ENCODE measurements at places on chromosomes 13 and 19. TPM values are rescaled to one million over a fixed set of nuclear protein-coding genes. Genes with fewer than 3 reads are reported as not detected.

The BLVRB gene
- total RNA-seq = 5.2 TPM

The GJB2 gene
- total RNA-seq = 0.25 TPM

The DKKL1 gene
- total RNA-seq = not detected

The TMEM38A gene
- total RNA-seq = not detected

The RFPL4A gene
- total RNA-seq = not detected

The SMG9 gene
- 34.7 TPM for total RNA-seq

The TPTE2 gene
- not detected for total RNA-seq

The DACT3 gene
- 0.11 TPM for total RNA-seq

The ZNF793 gene
- total RNA-seq = 2.3 TPM

The ZFR2 gene
- 0.82 TPM for total RNA-seq

The SOHLH2 gene
- total RNA-seq = not detected

The SHISA7 gene
- total RNA-seq = not detected

The SOX21 gene
- not detected for total RNA-seq

The PDX1 gene
- not detected for total RNA-seq

The USHBP1 gene
- not detected for total RNA-seq

The PSG1 gene
- total RNA-seq = not detected

The NR1H2 gene
- 261 TPM for total RNA-seq

The BIVM gene
- 3.4 TPM for total RNA-seq

The GFY gene
- total RNA-seq = not detected

The PEX11G gene
- not detected for total RNA-seq

The WDR88 gene
- not detected for total RNA-seq

The CLEC4G gene
- not detected for total RNA-seq

The CGB5 gene
- total RNA-seq = not detected

The TRAPPC6A gene
- 32.0 TPM for total RNA-seq

The FOXA3 gene
- not detected for total RNA-seq

The YJEFN3 gene
- total RNA-seq = 4.4 TPM

The NPHS1 gene
- not detected for total RNA-seq

The N4BP2L1 gene
- total RNA-seq = 47.5 TPM

The GPR12 gene
- not detected for total RNA-seq

The ZNF30 gene
- total RNA-seq = 0.84 TPM

The TMEM238 gene
- total RNA-seq = 14.3 TPM

The TEX29 gene
- 1.0 TPM for total RNA-seq

The ITGBL1 gene
- total RNA-seq = not detected

The ZNF835 gene
- 1.1 TPM for total RNA-seq

The MUC16 gene
- under 0.01 TPM for total RNA-seq

The TSSK6 gene
- total RNA-seq = 5.5 TPM

The SPRED3 gene
- 1.7 TPM for total RNA-seq

The ZNF791 gene
- total RNA-seq = 102 TPM

The DLL3 gene
- not detected for total RNA-seq

The C19orf85 gene
- total RNA-seq = not detected

The S1PR5 gene
- total RNA-seq = 0.92 TPM

The ARL11 gene
- 0.11 TPM for total RNA-seq

The KASH5 gene
- total RNA-seq = not detected

The ZNF177 gene
- total RNA-seq = not detected

The ZNF865 gene
- 12.0 TPM for total RNA-seq
